Left ventricle myocardium inferior (tissue), 1 donor: ENCODE measurements at places on chromosomes 11 and 22. TPM values are rescaled to one million over a fixed set of nuclear protein-coding genes. Genes with fewer than 3 reads are reported as not detected.

GRCh38 chr11:94150704-94151685 is 22.4 kb downstream of the PANX1 start:
- no peaks in the 10 kb centered on the region for H3K27me3 ChIP-seq
- H3K4me3 ChIP-seq, result no peak overlapping the region

GRCh38 chr11:47918882-47919495 is 61.4 kb upstream of the PTPRJ start:
- H3K36me3 ChIP-seq, result no peaks in the 10 kb centered on the region
- no peaks in the 10 kb centered on the region for H3K27me3 ChIP-seq
- H3K27ac ChIP-seq, result no peak overlapping the region
- no peak for DNase-seq
- no peak overlapping the region for H3K4me3 ChIP-seq

GRCh38 chr11:303363-303762 is 4.0 kb upstream of the IFITM5 start:
- no peak for DNase-seq
- H3K4me1 ChIP-seq, result peaks cover 51% of the 10 kb centered on the region
- no peaks in the 10 kb centered on the region for H3K36me3 ChIP-seq

GRCh38 chr11:35664977-35665441 is 2.4 kb downstream of the TRIM44 start:
- peaks cover 37% of the 10 kb centered on the region for H3K4me1 ChIP-seq
- peaks cover 18% of the 10 kb centered on the region for H3K36me3 ChIP-seq
- no peak overlapping the region for H3K27ac ChIP-seq
- no peak for DNase-seq
- peak overlapping the region; percentile 79 for H3K4me3 ChIP-seq

Gene SCARF2
- total RNA-seq, result 3.1 TPM

Gene BUD13
- total RNA-seq, result 7.1 TPM

GRCh38 chr11:77073328-77074001 is 6.7 kb downstream of the CAPN5 start:
- no peaks in the 10 kb centered on the region for H3K36me3 ChIP-seq
- peak overlapping the region; percentile 89 for H3K27ac ChIP-seq
- peak; percentile 83 for DNase-seq
- H3K4me3 ChIP-seq, result no peak overlapping the region
- peaks cover 32% of the 10 kb centered on the region for H3K4me1 ChIP-seq

Gene NOX4
- 3.5 TPM for total RNA-seq

GRCh38 chr22:40972587-40972986 is 21.4 kb downstream of the RBX1 start:
- no peak overlapping the region for H3K4me3 ChIP-seq
- H3K27ac ChIP-seq, result no peak overlapping the region
- H3K4me1 ChIP-seq, result peaks cover 2% of the 10 kb centered on the region
- H3K27me3 ChIP-seq, result no peaks in the 10 kb centered on the region

Gene SULT4A1
- total RNA-seq, result 0.08 TPM

Gene NRXN2
- total RNA-seq, result 0.71 TPM

Gene ANO5
- 79.7 TPM for total RNA-seq

Gene MYO18B
- 163 TPM for total RNA-seq

- H3K27me3 ChIP-seq, result no peaks in the 10 kb centered on the region
- peaks cover 17% of the 10 kb centered on the region for H3K4me1 ChIP-seq
- H3K27ac ChIP-seq, result peak overlapping the region; percentile 11
- no peak overlapping the region for H3K4me3 ChIP-seq
- no peaks in the 10 kb centered on the region for H3K36me3 ChIP-seq
Observed at GRCh38 chr11:76265771-76266241, 59.5 kb upstream of the WNT11 start.

GRCh38 chr11:86810288-86810687 is 9.9 kb downstream of the PRSS23 start:
- H3K4me1 ChIP-seq, result peaks cover 23% of the 10 kb centered on the region
- H3K36me3 ChIP-seq, result no peaks in the 10 kb centered on the region
- H3K27me3 ChIP-seq, result no peaks in the 10 kb centered on the region
- H3K4me3 ChIP-seq, result no peak overlapping the region

- DNase-seq, result peak; percentile 70
- H3K4me1 ChIP-seq, result peaks cover 51% of the 10 kb centered on the region
- H3K36me3 ChIP-seq, result no peaks in the 10 kb centered on the region
- no peaks in the 10 kb centered on the region for H3K27me3 ChIP-seq
- H3K4me3 ChIP-seq, result no peak overlapping the region
- peak overlapping the region; percentile 99 for H3K27ac ChIP-seq
Observed at GRCh38 chr11:65560555-65561418, 2.6 kb upstream of the LTBP3 start.

- no peak for DNase-seq
- H3K4me1 ChIP-seq, result peaks cover 65% of the 10 kb centered on the region
- peak overlapping the region; percentile 88 for H3K27ac ChIP-seq
- peaks cover 13% of the 10 kb centered on the region for H3K27me3 ChIP-seq
Observed at GRCh38 chr11:34348919-34349318, 8.9 kb downstream of the ABTB2 start.
